Left kidney (tissue), 8 donors: ENCODE measurements at places on chromosomes 1 and 21.
A peak's percentile ranks its signal among the peaks of the same experiment; 100 is the strongest.

DNA sequence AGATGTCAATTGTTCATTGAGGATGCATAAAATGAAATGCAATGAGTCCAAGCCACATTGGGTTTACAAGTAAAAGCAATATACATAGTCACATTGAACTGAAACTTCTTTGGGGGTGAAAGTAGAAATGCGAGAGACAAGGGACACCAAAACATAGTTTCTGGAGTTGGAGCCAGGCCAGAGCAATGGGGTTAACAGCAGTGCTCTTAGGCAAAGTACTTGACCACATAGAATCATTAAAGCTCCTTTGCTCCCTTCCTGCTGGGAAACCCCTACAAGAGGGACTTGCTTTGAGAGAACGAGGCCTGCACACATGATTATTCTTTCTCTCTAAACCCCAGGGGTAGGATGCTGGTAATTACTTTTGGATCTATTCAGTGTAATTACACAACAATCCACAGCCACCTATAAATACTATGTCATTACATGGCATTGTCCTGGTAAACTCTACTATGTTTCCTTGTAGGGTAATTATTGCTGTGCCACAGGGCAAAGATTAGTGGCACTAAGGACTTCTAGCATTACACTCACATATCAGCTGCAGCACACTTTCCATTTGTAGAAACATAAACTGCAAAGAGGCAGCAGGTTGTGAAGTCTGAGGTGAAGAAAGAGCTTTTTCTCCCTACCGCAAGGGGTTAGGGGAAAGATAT, 421.6 kb upstream of the PBX1 start:
- no peak for DNase-seq

DNA sequence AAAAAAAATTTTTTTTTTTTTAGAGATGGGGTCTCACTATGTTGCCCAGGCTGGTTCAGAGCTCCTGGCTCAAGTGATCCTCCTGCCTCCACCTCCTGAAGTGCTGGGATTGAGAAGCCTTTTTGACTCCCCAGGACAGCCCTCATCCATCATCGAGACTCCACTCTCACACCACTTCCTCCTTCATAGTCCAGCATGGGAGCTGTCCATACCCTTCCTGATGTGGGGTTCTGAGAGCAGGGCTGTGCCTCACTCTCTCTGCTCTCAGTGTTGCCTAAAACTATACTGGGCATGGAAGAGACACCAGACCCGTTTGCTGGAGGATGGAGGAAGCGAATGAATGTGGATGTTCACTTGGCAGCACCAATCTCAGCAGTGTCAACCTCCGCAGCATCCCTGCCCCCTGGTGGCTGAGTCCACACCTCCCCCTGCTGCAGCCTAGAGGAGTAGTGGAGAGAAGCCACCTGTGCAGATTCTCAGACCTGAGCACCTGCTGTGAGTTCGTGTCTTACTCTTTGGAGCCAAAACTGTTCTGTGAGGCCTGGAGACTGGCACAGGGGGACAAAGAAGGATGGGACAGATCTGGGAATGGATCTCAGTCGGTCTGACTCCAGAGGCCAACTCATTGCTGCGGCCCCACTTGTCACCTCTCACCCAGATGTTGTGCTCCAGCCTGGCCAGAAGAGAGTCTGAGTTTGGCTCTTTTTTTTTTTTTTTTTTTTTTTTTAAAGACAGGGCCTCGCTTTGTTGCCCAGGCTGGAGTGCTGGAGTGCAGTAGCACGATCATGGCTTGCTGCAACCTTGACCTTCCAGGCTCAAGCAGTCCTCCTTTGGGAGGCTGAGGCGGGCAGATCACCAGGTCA, 17.7 kb downstream of the TINAGL1 start:
- DNase-seq = no peak

- DNase-seq = peak; percentile 63
Observed at GRCh38 chr1:206030714-206031113, 7.0 kb upstream of the CTSE start.

DNA sequence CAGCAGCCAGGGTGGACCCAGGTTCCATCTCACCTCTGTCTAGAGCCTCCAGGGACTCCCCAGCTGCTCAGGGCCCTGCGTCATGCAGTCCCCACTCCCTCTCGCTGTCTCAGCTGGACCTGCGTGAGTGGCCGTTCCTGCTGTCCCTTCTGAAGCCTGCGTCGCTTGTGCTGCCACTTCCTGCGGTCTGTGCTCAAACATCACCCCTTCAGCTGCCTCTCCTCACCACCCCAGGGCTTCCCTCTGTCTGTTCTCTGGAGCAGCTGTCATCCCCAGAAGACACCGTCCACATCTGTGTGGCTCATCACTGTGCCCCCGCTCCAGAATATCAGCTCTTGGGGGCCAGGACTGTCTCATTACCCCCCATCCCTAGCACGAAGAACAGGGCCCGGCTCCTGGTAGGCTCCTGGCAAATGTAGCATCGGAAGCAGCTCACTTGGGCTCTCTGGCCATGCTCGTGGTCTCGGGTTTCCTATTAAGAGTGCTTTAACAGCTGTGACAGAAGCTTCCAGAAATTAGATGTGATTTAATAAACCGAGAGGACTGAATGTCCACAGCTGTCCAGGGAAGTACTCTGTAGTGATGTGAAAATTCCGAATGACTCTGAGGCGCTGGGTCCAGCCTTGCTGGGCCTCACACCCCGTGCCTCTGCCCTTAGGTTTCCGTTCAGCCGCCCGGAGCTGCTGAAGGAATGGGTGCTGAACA, 3.3 kb downstream of the THAP3 start:
- no peak for DNase-seq

DNA sequence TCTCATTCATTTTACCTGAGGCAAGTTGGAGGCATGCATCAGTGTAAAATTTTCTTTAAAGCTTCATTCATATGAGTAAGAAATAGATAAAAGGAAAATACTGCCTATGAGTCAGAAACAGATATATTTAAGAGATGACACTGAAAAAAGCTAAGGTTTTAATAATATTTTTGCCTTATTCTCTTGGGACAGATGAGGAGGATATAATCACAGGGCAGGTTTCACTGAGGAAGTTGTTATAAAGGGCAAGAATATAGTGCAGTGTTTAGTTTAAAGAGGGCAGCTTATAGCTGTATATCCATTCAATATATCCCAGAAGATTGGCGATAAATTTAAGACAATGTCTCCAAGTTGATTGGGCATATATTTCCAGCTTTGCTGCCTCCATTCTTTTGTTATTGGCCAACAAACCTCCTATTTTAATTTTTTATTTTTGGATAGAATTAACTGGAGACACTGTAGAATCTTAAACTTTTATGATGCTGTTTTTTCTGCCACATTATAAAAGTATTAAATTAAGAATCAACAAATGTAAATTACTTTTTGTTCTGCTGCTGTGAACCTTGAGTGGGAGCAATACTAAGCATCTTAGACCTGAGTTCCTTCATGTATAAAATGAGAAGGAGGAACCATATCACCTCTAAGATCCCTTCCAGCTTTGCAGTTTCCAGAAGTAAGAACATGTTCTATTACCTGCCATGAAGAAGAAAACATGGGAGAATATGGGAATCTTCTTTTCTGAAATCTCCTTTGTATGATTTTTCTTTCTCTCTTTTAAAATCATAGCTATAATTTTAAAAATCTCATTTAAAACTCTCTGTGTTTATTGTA, 171.6 kb downstream of the S1PR1 start:
- DNase-seq = no peak

DNA sequence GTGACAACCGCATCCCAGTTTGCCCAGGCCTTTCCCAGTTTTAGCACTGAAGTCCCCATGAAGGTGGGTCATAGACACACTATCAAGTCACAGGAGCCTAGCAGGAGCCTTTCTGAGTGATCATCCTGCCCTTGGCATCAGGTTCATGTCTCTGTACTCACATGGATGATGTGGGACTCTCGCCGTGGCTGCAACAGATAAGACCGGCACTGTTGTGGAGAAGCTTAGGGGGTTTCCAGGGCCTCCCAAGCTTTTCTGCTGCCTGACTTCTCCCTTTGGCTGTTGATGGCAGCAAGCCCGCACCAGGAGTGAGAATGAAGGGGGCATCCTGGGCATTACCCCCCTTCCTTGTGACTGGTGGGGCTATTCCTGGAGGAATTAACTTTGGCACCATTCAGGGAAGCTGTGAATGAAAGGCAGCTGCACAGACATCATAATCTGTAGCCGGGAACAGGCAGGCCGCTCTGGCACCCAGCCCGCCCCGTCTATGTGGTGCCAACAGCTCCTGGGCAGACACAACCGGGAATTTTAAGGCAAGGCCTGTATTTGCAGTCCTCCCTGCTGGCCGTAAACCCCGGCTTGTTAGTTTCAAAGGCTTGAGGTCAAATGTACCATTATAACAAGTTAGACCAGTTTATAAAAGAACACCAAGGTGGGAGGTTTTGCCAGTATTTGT, 148.6 kb downstream of the HUNK start:
- no peak for DNase-seq

GRCh38 chr1:17955302-17956285, 152.0 kb upstream of the IGSF21 start:
- no peak for DNase-seq

GRCh38 chr1:170732252-170732588, 68.3 kb downstream of the PRRX1 start:
- DNase-seq = no peak

DNA sequence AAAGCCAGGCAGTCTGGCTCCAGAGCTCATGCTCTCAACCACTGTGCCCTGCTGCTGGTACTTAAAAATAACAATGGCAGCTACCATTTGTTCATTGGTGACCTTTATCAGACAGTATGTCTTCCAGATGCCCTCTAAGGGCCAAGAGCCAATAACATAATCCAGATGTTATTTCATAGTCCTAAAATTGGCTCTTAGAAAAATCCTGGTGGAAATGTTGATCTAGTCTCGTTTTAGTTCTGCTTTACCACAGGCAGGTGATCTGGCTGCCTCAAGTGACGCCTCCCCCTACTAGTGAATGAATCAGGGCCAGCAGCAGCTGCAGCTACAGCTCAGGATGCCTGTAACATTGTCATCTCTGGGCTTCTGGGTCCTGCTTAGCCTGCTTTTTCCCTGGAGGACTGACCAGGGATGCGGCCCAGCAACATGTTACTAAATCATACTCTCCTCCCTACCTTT, 12.6 kb upstream of the HMGN2 start:
- no peak for DNase-seq

DNA sequence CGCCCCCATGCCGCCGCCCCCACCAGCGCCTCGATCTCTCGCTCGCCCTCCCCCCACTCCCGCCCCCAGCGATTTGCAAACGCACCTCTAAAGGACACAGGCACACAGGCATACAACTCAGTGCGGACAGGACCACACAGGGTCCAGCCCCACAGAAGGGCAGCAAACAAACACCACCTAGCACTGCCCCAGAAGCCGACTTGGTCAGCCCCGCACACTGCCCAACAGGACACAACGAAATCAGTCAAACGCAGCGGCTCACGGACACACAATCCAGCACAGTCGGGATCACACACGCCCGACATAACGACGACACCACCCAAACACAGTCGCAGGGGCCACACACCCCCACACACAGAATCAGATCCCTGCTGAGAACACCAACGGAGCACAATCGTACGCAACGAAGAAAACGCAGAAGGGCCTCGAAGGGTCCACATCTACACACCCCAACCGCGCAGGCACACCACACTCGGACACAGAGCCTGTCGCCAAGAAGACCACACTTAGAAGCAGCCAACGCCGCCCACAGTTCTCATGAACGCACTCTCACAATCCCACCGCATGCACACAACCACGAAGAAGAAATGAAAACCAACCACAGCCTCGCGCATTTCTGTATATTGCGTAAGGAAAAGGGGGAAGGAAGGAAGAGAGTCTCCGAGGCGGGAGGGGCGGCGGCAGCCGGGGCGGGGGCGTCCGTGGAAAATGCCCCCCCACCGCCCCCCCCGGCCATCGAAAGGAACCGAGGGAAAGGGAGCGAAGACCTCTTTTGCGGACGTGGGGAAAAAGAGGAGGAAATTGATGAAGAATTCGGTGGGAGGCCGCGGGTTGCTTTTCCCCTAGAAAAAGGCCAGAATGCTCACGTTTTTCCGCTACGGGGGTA, 481 bp downstream of the TAL1 start:
- peak; percentile 45 for DNase-seq

DNA sequence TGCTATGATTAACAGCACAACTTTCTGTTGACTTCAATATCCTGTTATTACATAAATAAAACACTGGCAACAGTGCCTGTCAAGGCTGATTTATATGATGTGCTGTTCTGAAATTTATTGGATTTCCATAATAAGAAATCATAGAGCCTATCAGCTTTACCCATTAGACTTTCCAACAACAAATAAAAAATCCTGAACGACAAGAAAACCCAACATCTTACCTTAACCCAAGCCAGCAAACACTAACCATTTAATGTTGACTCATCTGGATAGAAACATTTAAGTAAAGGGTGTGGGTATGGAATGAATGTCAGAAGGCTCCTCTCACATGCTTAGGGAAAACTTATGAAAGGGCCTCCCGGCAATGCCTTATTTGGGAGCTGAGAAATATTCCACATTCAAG, 165.1 kb downstream of the SLC45A1 start:
- no peak for DNase-seq

DNA sequence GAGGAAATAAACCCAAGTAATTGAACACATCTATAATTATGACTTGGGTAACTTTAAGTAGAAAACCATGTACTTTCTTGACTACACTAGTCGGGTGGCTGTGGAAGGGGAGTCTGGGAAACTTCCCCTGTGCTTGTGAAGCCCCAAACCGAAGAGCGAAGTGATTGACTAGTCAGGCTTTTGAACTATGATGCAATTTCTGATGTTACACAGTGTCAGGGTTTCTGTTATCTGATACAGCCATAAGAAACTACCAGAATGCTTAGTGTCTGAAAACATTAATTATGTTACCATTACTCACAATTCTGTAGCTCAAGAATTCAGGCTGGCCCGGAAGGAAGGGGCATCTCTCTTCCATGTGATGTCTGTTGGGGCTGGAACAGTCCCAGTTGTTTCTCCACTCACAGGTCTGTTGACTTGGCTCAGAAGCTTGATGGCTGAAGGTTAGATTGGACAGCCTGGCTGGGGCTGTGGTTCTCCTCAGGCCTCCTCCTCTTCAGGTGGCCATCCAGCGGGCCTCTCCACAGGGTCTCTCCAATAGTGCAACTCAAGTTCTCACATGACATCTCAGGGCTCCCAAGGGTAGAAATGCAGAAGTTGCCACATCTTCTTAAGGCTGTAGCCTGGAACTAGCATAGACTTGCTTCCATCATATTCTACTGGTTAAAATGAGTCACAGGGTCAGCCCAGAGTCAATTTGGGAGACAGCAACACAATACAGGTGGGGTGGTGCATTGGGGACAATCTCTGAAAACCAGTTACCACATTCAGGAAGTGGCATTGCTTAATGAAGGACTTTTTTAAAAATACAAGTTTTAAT, 8.3 kb upstream of the C8B start:
- DNase-seq = no peak

- no peak for DNase-seq
Observed at GRCh38 chr1:25255706-25256577, 8.7 kb upstream of the RSRP1 start.

DNA sequence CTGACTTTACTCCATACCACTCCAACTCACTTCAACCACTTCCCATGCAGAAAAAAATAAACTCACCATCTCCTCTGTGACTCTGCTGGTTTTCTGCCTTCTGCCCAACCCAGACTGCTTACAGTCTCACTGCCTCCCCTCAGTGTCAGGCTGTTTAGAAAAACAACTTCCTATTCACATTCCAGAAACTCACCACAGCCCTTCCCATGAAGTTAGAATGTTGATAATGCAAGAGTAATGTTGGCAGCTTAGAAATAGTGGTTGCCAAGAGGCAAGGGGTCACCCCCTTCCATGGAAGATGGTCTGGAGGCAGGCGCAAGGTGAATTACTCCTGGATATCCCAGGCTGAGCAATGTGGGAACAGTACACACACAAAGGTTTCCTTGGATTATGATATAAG, at the start of gene SELP:
SELP (minus strand) TSS at position 119 of the 400 bp plus-strand sequence; CDS start at position 69, 50 bp downstream.
- no peak for DNase-seq
